CD4-positive, alpha-beta T cell treated with Interleukin-15 for 1 hour (primary cell): ENCODE measurements at places on chromosomes 12 and 14.

GRCh38 chr12:1929985-1930802 lies 11.7 kb upstream of the CACNA2D4 start:
- DNase-seq: no peak

GRCh38 chr14:30389877-30390385 lies 169.0 kb upstream of the G2E3 start:
- DNase-seq: no peak

- no peak for DNase-seq
These were observed 247.2 kb upstream of the CCDC196 start for GRCh38 chr14:66238969-66239368.

GRCh38 chr14:103560691-103561090 lies 1.8 kb downstream of the BAG5 start:
- no peak for DNase-seq

DNA sequence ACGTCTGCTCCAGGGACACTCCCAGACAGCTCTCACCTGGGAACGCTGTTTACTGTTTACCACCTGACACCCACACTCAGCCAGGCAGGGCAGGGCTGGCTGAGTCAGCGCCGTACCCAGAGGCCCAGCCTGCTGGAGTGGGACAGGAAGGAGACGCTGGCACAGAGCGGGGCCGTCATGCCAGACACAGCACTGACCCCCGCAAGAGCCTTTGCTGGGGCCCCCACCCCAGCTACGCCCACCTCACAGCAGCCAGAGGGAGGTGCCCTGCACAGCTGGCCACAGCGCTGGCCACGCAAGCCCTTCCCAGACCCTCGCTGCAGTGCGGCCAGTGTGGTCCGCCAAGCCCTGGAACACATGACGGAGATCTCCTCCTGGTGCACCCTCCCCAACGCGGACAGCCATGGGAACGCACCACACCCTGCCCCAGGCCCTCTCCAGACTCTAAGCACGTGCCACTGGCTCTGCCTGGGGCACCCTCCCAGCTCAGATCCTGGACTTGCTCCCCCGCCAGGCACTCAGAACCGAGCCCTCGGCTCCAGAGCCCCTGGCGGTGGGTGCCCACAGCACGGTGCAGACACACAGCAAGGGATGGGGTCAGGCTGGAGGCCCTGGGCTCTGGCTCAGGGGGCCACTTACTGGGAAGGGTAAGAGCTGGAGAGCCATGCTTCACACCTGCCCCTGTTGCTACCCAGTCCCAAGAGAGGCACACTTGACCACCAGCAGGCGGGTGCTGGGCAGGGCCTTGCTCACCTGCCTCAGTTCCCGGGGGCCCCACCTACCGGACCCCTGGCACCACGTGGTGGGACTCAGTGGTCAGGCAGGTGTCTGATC lies 5.7 kb downstream of the AHNAK2 start:
- DNase-seq: no peak

- peak; percentile 4 for DNase-seq
These were observed 70.0 kb upstream of the GALNT9 start for GRCh38 chr12:132399092-132400010.

GRCh38 chr12:106720696-106721095 lies 53.8 kb upstream of the RIC8B start:
- no peak for DNase-seq

GRCh38 chr14:94494085-94494484 lies 15.2 kb downstream of the SERPINA12 start:
- no peak for DNase-seq

DNA sequence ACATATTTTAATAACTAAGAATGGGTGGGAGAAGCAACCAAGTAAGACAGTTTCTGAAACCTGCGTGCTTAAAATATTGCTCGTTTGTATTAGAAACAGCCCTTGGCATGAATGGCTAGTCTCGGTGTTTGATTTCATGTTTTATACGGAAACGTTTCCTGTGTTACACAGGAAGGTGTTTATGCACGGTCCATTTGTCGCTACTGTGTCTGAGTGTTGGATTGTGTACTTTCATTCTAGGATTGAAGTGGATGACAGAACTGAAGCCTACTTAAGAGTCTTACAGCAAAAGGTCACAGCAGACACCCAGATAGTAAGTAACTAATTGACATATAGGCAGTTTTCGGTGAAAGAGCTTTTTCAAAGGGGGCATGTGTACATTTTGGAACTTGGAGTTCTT lies 19.6 kb downstream of the PIWIL1 start:
- DNase-seq: no peak

- no peak for DNase-seq
These were observed 2.6 kb upstream of the BCL11B start for GRCh38 chr14:99274346-99275221.

GRCh38 chr12:28132398-28132797 lies 57.9 kb upstream of the CCDC91 start:
- no peak for DNase-seq

DNA sequence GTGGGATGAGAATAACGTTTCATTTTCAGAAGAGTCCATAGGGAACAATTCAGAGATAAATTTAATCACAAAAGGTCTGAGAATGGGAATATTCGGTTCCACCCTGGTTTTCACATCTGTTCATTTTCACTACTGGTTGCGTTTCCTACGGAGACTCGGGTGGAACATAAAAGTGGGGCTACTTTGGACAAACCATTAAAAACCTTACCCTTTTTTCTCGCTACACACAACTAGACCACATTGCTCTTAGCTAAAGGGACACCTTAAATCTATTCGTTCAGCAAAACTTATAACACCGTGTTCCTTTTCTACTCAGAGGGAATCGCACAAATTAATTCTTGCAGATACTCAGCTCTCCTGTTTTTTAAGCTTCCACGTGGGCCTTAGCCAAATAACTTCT lies 1.0 kb upstream of the SUDS3 start:
- no peak for DNase-seq
